A549 treated with dexamethasone at 1 μM for 4 hours (cell line): ENCODE measurements at places on chromosomes 6 and 20. TPM values are rescaled to one million over a fixed set of nuclear protein-coding genes. Genes with fewer than 3 reads are reported as not detected.

Gene POU3F2
- total RNA-seq, result not detected in 5 replicates

Gene CALHM4
- not detected in 5 replicates for total RNA-seq

Gene KCNS1
- not detected in 5 replicates for total RNA-seq

Gene SLC17A9
- 0.04 to 0.18 TPM (median 0.08 TPM) in 5 replicates for total RNA-seq

Gene PLA2G7
- not detected in 5 replicates for total RNA-seq
